Left cardiac atrium (tissue), 4 donors: ENCODE measurements at places on chromosomes 4 and X.
A peak's percentile ranks its signal among the peaks of the same experiment; 100 is the strongest.

DNA sequence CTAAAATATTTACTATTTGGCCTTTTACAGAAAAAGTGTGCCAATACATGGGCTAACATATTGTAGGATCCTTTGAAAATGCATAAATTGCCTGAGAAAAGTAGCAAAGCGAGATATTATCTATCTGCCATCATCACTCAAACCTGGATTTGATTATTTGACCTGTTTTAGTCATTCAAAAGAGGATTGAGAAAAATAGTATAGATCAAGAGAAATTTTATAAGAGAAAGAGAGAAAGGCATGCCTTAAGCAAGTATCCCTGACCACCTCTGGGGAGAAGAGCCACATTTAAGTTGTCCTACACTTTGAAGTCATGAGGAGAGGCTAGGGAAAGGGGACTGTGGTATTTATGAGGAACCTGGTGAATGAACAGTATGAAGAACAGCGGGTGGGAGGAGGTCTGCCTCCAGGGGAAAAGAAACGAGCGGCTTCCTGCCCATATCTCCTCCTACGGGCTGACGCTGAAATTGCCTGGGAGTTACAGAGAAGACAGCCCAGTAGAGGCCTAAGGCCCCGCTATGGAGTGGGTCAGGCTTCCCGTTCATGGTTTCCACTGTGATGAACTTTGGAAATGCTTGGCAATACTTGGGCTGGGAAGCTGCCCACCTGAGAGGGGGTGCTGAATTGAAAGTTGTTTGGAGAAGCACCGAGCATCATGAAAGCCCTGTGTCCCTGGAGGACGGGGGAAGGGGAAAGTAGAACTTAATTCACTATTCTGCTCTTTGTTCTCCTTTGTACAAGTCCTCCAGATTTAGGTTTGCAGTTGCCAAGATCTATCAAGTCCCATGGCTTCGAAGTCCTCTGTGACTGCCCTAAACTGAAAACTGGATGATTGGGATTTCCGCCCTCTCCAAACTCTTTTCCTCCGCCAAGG, 106.9 kb upstream of the ACSL4 start:
- DNase-seq: peak; percentile 34

DNA sequence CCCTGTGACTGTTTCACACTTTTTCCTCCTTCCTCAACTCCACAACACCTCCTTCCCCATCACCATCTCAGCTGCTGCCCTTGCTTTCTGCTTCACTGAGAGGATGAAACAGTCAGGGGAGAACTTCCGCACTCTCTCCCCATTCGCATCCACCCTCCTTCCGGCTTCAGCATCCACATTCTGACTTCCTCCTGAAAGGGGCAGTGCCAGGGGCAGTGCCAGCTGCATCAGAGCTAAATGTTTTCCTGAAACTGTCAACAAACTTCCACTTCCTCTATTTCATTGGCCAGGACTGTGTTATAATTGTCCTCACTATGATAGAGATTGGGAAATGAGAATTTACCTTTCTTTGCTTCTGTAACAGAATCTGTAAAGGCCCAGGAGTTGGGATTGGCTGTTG, 18.2 kb upstream of the RASL11B start:
- no peak for DNase-seq

- no peak for DNase-seq
Measured at GRCh38 chr4:119834906-119835612, 206.5 kb upstream of the PDE5A start.

- no peak for DNase-seq
Measured at GRCh38 chr4:74056114-74056857, 17.8 kb upstream of the CXCL3 start.

GRCh38 chrX:9542761-9543111, 77.9 kb downstream of the TBL1X start:
- DNase-seq: no peak

DNA sequence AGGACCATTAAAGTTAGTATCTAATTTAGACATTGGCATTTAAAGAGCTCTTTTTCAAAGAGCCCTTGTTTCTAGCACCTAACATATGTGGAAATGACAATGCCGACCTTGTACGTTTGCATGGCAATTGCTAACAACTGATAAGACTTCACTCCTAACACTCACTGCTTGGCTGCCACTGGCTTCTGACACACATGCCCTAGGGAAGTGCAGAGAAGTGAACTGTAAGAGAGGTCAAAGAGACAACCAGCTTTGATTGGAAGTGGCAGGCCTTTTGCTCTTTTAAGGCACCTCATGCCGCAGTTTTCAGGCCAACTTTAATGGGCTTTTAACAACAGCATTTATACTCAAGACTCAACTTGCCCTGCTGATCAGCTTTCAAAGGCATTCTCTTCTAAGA, 158.4 kb downstream of the RAB28 start:
- no peak for DNase-seq

GRCh38 chr4:55030589-55030988, 94.8 kb downstream of the KDR start:
- no peak for DNase-seq

- no peak for DNase-seq
Measured at GRCh38 chrX:36609616-36610585, 398.3 kb upstream of the FAM47C start.

GRCh38 chr4:141417387-141417786, 196.7 kb downstream of the ZNF330 start:
- DNase-seq: no peak

DNA sequence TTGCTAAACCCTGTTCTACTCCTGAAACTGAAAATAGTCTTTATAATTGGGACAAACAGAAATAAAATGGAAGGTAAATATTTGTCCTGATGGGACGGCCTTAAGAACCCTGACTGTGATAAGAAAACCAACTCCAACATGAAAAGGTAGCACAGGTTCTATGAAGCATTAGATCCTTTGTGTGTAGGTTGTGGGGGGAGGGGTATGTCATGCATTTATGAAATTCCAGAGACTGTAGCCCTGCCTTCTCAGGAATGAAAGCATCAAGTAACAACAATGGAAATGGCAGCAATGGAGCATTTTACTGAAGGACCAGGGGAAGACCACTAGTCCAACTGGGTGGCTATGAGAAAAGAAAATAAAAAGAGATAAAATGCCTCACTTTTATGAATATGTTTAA, 23.9 kb downstream of the CXXC4 start:
- DNase-seq: no peak

DNA sequence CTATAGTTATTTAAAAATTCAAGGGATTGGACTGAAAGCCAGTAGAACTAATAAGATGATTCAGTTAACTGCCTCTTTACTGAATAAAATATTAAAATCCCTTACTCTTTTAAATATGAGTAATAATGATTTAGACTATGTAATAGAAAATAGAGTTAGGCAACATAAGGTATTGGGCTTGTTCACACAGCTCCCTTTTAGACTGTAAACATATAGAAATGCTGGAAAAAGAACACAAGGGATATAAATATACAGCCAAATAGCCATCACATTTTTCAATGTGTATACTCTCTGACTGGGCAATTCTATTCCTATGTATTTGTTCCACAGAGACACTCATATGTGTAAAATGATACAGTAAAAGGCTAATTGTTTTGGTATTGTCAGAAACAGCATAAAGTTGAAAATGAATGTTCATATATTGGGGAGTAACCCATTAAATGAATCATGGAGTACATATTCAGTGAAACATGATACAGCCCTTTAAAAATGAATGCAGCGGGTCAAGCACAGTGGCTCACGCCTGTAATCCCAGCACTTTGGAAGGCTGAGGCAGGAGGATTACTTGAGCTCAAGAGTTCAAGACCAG, 129.8 kb downstream of the TBC1D19 start:
- DNase-seq: no peak

DNA sequence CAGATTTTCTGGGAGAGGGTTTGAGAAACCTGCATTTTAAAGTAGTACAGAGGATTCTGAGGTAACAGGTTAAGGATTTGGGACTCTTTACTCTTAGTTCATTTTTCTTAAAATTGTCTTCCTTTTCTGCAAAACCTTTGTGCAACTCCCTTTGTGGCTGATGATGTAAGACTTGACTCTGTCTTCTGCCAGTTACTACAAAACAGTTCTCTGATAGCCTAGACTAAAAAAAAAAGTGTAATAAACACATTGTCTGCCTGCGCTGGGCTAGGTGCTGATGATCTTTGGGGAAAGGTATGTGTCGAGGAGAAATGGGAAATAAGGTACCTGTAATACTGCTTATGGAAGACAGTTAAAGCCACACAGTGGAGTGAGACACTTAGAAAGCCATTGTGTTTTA, 28.7 kb downstream of the IL13RA1 start:
- no peak for DNase-seq

DNA sequence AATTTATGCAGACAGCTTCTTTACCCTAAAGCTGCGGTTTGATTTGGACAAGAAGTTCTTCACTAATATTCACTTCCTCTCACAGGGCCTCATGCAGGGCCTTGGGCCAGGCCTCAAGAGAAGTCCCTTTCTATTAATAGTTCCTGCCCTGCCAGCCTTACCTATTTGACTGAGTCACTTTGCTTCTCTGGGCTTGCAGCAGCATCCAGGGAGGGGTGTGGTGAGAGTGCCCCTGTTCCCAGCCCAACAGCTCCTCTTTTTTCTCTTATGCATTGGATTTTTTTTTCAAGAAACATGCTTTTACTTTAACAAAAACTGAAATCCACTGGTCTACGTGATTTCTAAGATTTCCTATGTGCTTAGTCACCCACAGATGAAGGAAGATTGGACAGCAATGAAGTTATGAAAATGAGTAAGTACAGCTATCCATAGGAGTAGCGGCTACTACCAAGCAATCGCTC, 26.7 kb downstream of the FAM156B start:
- no peak for DNase-seq

- no peak for DNase-seq
Measured at GRCh38 chrX:153460826-153461225, 9.6 kb downstream of the HAUS7 start.

DNA sequence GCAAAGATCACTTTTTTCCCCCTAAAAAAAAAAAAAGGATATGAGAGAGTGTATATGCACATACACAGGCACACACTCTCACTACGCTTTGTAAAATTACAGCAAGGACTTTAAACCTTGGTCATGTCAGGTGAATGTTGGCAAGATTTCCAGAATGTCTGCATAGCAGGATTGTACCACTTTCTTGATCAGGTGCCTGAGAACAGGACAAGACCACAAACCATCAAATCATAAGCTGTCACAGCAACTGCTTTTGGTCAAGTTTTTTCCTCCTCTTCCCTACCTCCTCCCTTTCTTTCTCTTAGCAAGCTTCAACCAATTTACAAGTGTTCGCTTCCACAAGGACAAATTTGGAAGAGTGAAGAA, 15.3 kb downstream of the PPARGC1A start:
- no peak for DNase-seq

- no peak for DNase-seq
Measured at GRCh38 chrX:912677-913076, 282.1 kb downstream of the SHOX start.

DNA sequence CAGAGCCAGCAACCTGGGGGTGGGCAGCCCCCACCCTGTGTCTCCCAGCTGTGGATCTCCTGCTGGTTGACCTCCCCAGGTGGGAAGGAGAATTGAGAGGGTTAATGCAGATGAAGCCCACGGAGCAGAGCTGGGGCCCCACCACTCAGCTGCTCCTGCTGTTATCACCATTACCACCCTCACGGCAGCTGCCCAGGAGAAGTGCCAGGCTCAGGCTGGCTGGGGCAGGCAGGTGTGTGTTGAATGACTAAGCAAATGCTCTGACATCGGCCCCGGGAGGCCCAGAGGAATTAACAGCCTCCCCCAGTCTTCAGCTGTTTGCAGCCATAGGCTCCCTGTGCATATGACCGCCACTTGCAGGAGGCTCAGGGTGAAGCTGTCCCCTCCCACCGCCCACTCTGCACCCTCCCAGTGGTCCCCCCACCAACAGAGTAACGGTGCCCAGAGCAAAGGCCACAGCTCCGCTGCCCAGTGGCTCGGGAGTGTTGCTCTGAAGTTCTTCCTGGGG, 133.8 kb downstream of the CPZ start:
- no peak for DNase-seq

- DNase-seq: no peak
Measured at GRCh38 chrX:42050345-42050744, 127.0 kb upstream of the CASK start.

GRCh38 chrX:135331525-135331924, 22.2 kb downstream of the ETDC start:
- no peak for DNase-seq

DNA sequence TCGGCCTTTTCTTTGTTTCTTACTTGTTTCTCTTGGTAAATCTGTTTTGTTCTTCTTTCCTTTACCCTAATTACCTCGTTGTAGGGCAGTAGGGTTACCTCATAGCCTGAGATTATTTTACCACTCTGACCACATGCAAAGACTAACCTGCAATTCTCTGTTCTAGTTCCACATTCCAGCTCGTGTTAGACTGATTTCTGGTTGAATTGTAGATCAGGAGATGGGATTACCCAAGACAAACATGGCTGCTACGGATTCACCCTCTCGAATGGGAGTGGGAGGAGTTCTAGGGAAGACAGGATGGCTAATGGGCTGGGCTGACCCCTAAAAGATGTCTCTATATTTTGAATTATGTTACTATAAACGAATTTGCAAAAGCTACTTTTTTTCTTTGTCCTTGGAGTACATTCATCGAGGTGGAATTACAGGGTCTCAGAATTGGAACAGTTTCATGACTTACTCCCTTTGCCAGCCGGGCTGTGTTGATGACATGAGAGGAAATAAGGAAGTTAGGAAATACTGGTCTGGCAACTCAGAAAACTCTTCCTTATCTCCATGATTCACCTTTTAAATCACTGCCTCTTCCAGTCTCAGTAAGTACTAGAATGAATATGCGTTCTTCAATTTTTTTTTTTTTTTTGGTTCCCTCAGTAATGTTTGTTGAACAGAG, 36.7 kb upstream of the FBXW7 start:
- no peak for DNase-seq

DNA sequence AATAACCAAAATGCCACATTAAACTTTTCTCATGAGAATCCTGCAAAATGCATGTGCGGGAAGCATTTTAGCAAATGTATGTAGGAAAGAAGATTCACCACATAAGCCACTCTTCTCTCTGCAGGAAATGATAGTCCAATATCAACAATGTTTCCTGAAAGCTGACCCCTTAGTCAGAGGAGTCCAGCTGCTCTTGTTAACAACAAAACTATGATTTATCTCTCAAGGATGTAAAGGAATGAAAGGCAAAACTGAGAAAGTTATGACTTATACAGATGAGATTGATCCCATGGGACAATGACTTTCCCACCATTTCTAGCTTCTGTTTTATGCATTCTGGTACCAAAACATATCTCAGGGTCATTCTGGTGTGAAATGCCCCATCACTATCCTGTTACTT, 125.0 kb upstream of the EDNRA start:
- DNase-seq: no peak
